ENCODE measurements at places on chromosomes 6 and 20.

GRCh38 chr20:3313683-3314065 lies 74.7 kb upstream of the SLC4A11 start:
- no peak for DNase-seq

DNA sequence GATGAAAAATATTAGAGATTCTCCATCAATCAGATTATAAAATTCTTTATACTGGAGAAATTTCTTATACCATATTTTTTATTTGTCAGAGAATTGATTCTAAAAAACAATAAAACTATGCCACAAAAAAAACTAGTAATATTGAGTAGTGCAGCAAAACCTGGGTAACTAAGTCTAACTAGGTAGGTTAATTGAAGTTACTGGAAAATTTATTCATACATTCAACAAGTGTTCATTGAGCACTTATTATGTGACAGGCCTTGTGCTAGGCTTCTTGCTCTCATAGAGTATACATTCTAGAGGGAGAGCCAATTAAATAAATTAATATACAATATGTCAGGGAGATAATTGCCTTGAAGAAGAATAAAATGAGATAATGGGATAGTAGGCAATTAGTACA lies 189.4 kb downstream of the EYA4 start:
- no peak for DNase-seq

DNA sequence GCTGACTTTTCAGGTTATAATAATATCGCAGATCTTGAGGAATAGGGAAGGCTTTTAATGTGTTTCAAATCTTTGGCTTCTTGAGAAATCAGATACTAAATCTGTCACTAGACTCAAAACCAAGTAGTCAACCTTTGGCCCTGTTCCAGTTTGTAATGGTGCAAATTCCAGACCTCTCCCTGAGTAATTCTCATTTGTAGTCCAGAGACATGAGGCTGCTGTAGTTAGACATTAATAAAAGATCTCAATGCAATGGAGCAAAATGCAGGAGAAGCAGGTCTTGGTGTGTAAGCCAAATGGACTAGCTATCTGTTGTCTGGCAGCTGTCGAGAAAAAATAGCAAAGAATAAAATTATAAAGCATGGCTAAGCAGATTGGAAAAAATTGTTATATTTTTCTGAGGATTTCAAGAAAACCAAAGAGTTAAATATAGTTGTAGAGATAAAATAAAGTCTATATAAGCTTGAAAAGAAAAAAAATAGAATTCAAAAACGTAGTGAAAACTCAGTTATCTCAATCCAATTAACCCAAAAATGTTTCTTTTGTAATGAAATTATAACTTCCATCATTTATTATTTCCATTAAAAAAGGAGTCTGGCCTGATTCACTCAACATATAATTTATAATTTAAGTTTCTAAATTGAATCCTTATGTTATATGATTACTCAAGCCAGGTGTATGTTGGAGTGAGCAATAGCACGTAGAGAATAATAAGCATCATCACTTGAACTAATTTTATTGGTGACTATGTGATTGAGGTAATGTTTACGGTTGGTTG lies 161.5 kb upstream of the ADGRB3 start:
- no peak for DNase-seq

DNA sequence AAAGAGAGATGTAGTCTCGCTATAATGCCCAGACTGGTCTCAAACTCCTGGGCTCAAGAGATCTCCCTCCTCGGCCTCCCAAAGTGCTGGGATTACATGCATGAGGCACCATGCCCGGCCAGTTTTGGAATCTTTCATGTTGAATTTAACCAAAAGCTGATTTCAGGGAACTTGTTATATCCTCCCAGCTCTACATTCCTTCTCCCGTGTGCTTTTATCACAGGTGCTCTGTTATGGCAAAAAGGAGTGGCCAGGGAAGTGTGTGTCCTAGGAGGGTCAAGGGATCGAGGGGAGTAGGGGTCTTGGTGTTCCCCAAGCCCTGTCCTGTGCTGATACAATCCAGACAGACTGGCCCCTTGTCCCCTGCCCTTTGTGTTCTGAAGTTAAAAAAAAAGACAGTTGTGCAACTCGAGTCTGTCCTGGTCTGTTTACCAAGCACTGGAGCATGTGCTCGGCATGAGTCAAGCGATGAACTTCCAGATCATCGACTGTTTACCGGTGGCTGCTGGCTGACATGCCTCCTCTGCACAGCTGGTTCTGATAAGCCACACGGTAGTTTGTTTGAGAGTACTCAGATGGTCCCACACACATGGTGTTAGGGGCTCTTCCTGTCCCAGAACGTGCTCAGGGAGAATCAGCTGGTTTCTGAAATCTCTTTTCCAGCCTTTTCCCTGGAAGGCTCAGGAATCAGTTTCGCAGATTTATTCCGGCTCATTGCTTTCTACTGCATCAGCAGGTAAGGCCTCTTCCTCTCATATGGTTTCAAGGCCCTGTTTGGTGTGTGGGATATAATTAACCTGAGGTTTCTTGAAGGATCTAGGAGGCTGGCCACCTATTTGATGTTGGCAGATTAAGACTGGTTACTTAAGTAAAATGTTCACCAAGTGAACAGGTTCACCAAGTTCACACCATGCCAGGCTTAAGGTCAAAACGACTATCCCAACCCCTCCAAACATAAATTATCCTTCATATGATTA lies 52.6 kb upstream of the NAA20 start:
- DNase-seq = no peak

DNA sequence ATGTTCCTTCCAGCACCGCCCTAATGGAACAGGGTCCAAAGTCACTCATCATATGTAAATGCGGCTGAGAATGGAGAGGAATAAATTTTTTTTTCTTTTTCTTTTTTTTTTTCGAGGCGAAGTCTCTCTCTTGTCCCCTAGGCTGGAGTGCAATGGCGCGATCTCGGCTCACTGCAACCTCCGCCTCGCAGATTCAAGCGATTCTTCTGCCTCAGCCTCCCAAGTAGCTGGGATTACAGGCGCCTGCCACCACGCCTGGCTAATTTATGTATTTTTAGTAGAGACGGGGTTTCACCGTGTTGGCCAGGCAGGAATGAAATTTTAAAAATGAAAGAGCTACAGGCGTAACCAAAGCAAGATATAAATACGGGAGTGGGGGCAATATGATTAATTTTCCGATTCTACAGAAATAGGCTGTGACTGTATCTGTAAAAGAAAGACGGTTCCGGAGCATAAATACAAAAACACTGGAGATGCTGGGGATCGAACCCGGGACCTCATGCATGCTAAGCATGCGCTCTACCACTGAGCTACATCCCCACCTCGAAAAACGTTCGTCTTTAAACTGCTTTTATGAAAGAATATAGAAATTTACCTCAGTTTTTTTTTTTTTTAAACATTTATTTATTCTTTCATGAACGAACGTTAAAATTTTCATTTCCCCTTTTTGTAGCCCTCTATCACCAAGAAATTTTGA lies 132.2 kb downstream of the GPX5 start:
- DNase-seq = peak; percentile 23

- no peak for DNase-seq
Measured at GRCh38 chr6:169220068-169220964, 33.3 kb downstream of the THBS2 start.

DNA sequence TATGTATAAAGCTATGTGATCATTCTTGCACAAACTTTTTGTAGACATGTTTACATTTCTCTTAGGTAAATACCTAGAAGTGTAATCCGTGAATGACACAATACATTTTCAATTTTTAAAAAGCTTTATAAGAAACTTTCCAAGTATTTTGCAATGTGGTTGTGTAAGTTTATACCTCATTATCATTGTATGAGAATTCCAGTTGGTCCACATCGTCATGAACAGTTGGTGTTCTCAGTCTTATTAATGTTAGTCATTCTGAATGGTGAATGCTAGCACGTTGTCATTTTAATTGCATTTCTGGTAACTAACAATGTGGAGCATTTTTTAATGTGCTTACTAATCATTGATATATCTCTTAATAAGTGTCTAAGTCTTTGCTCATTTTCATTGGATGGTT lies 116.5 kb upstream of the F13A1 start:
- no peak for DNase-seq

- no peak for DNase-seq
Measured at GRCh38 chr6:143863771-143864170, 503 bp upstream of the ZC2HC1B start.

DNA sequence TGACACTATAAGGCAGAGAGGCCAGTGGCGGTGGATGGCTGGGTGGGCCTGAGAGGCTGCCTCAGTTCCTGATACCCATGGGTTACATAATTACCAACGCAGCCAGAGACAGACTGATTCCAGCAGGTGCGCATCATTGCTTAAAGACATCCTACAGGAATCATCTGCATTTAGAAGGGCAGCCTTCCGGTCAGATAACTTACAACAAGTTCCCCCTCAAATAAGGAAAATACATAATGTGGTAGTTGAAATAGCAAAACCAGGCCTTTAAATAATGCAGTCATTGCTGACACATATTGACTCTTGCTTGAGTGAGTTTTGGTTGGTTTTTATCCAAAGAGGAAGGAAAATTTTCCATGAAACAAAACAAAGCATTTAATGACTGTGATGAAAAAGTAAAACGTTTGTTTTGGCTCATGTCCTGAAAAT lies 81.9 kb downstream of the SIM1 start:
- no peak for DNase-seq

DNA sequence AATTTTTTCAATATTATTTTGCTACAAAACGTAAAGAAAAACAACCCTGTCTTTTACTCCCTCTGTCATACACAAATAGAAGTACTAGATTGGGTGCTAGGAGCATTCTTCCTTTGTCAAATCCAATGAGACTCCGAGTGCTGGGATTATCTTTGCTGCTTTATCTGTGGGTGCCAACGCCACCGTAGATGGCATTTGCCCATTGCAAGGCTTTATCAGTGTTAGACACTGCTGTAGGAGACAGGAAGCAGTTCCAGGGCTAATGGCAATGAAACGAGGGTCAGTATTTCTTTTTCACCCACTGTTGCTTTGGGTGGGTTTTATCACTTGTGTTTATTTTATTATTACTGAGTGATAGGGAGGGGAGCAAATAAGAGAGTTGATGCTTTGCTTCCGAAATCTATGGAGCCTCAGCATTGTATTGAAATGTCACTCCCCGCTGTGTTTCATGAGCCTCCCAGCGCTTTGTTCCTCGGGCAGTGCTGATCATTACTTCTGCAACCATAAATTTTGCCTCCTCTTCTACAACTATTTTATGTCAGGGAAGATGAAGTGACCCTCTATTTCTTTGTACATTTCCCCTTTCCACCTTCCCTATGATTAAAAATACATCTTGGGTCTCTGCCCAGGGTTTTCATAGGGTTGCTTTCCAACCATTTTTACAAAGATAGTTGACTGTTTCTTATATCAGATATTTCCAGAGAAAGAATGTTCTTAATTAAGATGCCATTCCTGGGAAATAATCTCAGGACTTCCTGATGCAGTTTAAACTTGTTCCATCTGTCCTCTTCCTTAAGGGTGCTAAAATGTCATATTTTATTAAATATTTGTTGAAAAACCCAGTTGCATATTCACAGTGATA lies 86.7 kb upstream of the LAMP5 start:
- no peak for DNase-seq

DNA sequence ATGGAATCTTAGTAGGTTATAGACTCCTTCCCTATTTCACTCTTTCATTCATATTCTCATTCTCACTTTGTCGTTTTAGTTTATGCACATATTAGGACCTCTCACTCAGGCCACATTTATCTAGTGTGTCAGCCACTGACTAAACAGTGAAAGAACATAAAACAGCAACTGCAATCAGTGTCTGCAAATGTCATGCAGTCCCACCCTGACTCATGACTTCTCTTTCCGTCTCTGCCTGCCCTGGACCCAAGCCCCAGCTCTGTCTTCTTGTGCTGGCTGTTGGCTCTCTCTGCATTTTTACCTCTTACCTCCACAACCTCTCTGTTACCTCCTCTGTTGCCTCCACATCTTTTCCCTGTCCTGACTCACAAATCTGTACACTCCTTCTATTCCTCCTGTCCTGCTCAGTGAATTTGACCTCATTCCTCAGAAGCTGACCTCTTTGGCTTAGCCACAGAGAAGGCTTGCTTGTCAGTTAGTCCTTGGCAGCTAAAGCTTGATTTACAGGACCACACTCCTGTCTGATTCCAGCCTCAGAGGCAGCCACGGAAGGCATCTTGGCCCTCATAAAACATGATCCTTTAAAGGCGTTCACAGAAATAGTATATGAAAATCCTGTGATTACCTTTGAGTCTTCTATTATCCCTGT lies 247.6 kb downstream of the PKHD1 start:
- DNase-seq = no peak

DNA sequence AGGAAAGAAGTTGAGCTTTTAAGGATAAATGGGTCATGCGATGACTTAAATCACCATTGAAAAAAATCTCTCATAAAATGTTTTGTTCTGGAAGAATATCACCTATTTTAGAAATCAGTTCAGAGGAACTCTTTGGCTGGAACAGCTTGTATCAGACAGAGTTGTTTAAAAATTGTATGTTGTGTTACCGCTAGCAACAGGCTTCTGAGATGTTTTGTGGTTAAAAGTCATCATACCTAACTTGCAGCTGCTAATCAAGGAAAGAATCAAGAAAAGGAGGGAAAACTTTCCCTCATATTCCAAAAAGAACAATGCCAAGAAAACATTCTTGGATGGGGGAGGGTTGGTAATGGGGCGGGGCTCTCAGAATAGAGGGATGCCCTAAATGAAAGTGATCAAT lies 220.7 kb upstream of the CITED2 start:
- no peak for DNase-seq

- DNase-seq = no peak
Measured at GRCh38 chr20:59016795-59017492, 2.3 kb upstream of the TUBB1 start.

GRCh38 chr6:53903357-53903756 lies 108.6 kb downstream of the LRRC1 start:
- no peak for DNase-seq

- no peak for DNase-seq
Measured at GRCh38 chr6:97841763-97842162, 558.7 kb upstream of the MMS22L start.

DNA sequence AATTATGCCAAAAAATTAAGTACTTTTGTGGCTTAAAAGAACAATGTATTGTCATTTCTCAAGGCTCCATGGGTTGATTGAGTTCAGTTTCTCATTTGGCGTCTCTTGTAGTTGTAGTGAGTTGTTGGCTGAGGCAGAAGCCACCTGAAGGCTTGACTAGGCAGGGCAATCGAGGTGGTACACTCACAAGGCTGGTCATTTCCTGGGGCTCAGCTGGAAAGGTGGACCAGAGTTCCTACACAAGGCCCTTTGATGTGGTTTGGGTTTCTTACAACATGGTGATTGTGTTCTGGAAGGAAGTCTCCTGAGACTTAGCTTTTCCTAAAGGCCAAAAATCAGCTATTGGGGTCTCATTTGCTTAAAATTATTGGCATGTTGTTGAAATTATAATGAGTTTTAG lies 22.6 kb downstream of the MAS1 start:
- DNase-seq = no peak
